ENCODE measurements at places on chromosomes 5 and 9. TPM values are rescaled to one million over a fixed set of nuclear protein-coding genes. Genes with fewer than 3 reads are reported as not detected.

The CPLANE1 gene
- 7.7 TPM for total RNA-seq

GRCh38 chr5:167406513-167406912 lies 884.9 kb upstream of the WWC1 start:
- DNase-seq = no peak

GRCh38 chr5:63613442-63613841 lies 348.8 kb downstream of the HTR1A start:
- no peak for DNase-seq

The LHX3 gene
- total RNA-seq = not detected

The OTP gene
- total RNA-seq = not detected

The SLC27A6 gene
- total RNA-seq = not detected

The SLC25A25 gene
- 11.3 TPM for total RNA-seq

- no peak for DNase-seq
Observed at GRCh38 chr5:72624641-72625236, 117.5 kb upstream of the ZNF366 start.

The WDR38 gene
- not detected for total RNA-seq

DNA sequence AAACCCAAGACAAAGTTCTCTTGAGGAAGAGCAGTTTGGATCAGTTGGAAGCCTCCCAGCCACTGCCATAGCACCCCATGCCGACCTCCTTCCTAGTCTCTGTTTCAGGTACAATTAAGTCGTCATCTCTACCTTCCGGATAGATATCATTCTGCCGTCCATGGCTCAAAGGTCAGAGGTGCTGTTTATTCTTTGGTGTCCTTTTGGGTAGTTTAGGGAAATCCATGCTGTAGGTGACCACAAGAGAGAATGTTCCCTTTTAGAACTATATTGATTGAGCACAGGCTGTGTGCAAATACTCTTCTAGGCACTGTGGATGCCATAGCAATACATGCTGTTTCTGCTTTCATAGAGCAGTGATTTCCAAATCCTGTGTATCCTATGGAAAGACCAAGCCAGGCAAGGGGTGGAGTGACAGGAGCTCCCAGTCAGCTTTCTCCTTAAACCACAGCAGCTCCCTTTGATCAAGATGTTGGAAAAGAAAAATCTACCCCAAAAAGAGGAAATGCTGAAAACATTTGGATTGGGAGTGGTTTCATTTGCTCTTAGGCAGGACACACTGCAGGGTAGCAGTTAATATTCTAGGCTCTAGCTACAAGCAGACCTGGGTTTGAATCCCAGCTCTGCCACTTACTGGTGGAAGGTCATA lies 127.9 kb downstream of the PALM2AKAP2 start:
- DNase-seq = no peak

- DNase-seq = no peak
Observed at GRCh38 chr9:109986521-109986991, 206.6 kb downstream of the PALM2AKAP2 start.

GRCh38 chr5:139061856-139062255 lies 136.3 kb downstream of the SIL1 start:
- no peak for DNase-seq

- no peak for DNase-seq
Observed at GRCh38 chr5:172425402-172425801, 28.9 kb downstream of the SH3PXD2B start.

- peak; percentile 83 for DNase-seq
Observed at GRCh38 chr5:178113141-178113787, at the start of gene N4BP3. Gene N4BP3, plus strand, starts transcription at chr5:178113532. Its CDS starts 6,052 bp downstream, at chr5:178119584.

DNA sequence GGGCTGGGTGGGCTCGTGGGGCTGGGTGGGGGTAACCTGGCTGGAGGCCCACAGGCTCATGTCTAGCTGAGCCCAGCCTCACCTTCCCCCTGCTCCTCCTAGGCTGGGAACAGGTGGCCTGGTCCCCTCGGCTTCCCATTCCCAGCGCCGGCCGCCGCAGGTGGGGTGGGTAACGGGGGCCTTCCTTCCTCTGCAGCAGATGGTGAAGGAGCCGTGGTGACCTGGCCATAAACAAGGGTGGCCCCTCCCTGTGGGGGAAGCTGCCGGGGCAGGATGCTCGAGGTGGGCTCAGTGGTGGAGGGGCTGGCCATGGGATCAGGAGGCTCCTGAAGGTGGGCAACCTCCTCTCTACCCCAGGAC lies 41.0 kb upstream of the EGFL7 start:
- DNase-seq = no peak

DNA sequence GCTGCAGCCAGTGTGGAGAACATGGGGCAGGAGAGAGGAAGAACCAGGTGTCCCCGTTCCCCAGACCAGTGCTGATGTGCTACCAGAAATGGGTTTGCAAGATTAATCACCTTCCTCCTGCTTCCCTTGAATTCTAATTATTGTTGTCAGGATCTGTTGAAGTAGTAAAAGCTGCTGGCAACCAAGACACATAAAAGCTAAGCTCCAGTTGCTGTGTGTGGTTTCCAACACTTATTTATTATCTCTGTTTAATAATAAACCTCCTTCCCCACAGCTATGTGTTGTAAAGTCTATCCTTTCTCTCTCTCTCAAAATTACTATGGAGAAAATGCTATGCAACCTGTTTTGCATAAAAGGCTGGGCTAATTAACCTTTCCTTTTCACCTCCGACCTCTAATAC lies 2.3 kb upstream of the RETREG1 start:
- DNase-seq = no peak

- DNase-seq = no peak
Observed at GRCh38 chr5:10735569-10736276, 25.3 kb downstream of the DAP start.

GRCh38 chr5:108379722-108380530 lies 2.0 kb downstream of the FBXL17 start:
- no peak for DNase-seq

GRCh38 chr9:121852651-121853616 lies 201.5 kb downstream of the DAB2IP start:
- no peak for DNase-seq

- DNase-seq = no peak
Observed at GRCh38 chr5:78808818-78809217, 160.2 kb upstream of the LHFPL2 start.

The CTXN3 gene
- total RNA-seq = not detected

GRCh38 chr9:15276328-15276938 lies 30.6 kb downstream of the TTC39B start:
- DNase-seq = no peak

GRCh38 chr9:99778836-99779235 lies 42.8 kb upstream of the NR4A3 start:
- no peak for DNase-seq

The ENTPD2 gene
- total RNA-seq = not detected

DNA sequence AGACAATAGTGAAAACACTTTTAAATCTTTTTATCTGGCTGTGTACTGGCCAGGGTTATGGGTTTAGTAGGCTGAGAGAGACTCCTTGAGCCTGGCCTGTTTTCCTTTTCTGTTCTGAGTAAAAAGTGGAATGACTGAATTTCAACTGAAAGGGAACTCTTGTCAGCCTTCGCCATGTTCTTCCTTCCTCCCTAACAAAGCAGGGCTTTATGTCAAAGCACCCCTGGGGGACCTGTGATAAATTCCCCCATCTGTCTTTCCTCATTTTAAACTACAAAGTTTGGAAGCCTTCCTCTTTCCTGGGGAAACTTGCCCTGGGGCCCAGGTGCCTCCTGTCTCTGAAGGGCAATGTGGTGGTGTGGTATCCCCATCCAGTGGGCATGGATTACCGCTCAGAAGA lies 29.7 kb downstream of the LARP1 start:
- DNase-seq = no peak

GRCh38 chr5:179222246-179223017 lies 122.8 kb downstream of the ADAMTS2 start:
- DNase-seq = no peak

DNA sequence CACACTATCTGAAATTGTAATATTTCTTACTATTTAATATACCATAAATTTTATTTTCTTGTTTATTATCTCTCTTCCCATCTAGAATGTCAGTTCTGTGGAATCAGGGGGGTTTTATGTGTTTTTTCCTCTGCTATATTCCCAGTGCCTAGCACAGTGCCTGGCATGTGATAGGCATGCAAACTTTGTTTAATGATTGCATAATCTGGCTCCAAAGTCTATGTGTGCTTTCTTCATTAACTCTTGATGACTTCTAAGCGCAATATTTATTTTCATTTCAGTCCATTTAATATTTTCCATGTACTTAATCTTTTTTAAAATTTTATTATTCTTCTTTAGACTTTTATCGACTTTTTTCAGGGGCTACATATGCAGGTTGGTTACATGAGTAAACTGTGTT lies 60.4 kb upstream of the CDK5RAP2 start:
- no peak for DNase-seq

The IL17B gene
- total RNA-seq = not detected

GRCh38 chr9:3464033-3464638 lies 61.7 kb downstream of the RFX3 start:
- DNase-seq = no peak

- no peak for DNase-seq
Observed at GRCh38 chr5:2281446-2281845, 398.7 kb upstream of the IRX4 start.

DNA sequence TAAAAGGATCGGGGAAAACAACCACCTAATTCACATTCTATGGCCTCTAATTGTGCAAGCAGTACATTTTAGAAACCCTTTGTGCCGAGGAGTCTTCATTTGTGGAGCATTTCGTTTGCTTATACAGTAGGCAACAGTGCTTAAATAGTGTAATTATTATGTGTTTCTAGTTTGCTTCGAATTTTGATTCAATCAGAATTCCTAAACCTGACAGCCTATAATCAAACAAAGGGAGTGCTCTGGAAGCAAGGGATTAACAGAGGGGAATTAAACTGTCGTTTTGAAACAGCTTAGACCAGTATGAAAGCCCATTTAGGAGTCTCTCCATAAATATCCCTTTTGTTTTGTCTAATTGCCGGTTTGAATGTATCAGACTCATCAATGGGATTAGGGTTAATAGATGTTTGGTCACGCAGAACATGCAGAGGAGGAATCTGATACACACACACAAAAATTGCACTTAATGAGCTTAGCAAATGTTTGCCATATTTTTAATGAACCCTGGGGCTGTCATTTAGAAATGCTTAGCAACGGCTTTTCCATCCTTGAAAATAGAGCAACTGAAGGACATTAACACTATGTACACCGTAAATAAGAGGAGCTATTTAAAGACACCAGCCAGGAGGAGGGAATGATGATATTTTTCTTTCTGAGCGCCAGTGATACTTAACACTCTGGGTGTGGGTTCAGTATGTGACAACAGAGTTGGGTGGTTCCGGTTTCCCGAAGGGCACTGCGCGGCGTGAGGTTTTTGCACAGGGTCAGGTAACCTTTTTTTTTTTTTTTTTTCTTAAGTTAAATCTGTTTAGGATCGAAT lies 404.7 kb downstream of the TLE4 start:
- DNase-seq = no peak

DNA sequence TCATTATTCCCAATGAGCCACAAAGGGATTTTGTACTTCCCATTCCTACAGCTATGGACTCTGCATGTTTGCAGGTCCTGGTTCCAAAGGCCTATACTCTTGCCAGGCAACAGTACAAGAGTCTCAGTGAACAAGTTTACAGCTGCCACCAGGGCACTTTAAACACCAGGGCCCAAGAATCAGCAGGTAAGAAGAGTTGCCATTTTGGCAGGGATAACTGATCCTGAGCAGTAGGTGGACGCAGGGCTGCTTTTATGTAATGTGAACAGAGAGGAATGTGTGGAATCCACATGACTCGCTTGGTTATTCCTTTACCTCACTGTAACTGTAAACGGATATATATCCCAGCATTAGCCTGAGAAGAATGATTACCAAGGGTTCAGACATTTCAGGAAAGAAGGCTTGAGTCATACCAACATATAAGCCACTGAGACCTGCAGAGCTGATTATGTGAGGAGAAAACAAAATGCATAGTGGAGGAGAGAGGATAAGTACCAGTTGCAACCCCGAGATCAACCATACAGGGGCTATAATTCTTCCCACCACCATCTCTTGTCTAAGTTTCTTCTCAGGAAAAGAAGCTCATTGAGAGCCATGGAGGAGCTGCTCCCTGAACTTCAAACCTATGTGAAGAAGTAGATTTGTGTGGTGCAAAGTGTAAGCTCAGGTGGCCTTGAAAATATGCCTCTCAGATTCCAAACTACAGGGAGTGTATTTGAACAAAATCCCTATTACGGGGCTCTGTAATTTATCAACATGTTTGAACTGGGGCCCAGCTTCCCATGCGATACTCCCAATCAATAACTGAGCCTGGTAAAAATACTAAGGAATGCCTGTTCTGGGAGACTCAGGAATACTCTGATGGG lies 24.6 kb downstream of the RAPGEF6 start:
- DNase-seq = no peak
